ENCODE measurements at places on chromosomes 16 and 17.

DNA sequence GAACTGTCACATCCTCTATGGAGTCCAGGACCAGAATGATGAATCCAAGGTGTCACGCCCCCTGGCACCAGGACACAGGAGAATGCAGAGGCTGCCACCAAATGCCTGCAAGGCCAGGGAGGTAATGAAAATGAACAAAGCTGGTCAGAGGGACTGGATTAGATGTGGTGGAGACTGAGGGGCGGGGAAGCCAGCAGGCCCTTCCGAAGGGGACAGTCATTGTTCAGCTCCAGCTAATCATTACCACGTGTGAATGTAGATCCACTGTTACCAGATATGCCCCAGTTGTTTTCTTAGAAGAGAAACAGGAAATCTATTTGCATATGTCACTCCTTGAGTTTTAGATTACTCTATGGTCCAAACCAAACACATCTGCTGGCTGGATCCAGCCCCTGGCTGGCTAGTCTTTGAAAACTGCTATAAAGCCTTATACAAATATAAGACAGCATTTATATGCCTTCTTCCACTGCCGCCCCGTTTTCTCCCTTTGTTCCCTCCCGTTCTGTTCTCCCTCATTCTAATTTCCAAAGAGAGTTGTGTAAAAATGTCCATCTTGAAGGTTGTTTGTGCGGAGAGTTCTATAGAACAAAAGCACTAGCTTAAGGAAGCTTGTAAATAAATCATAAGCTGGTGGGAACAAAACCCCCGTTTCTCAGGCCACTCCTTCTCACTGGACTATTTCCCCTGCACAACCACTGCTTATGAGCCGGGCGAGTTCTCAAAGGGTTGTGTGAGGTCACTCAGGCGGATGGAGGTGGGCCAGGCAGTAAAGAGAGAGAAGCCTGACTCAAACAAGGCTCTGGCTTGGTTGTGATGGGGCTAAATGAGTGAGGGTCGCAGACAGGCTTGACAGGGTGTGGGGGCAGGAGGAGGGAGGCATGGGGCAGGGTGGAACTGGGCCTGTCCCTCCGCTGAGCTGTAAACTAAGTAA, 14.2 kb downstream of the CRYM start:
- peak; percentile 56 for DNase-seq

DNA sequence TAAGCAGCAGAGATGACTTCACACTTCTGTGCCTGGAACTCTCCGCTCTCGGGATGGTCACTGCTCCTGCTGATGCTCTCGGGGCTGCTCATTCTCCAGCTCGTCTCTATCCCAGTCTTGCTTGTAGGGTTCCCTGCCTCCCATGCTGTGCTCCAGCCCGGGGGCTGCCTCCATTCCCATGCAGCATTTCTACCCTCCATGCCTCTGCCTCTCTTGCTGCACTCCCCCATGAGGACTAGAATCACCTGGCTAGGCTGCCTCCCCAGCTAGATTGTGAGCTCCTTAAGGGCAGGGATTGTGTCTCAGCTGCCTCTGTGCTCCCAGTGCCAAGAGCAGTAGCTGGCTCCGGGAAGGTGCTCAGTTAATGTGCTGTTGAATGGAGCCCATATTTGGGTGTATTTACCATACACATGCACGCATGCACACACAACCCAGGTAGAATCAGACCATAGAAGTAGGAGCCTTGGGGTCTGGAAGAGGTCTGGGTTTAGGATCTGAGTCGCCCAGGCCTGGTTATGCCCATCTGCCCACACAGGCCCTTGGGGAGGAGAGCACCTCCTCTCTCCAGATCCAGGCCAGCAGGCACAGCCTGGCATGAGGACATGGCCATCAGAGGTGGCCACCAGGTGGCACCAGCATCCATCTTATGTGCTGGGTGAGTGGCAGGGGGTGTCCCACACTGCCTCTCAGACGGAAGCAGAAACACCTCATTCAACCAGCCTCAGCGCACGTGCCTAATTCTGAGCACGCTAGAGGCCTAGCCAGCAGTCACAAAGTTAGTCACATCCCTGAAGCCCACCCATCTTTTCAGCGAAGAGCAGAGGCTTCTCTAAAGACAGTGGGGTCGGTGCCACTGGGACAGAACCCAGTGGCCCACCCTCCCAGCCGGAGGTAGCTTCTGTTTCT, 9.3 kb downstream of the GIT1 start:
- DNase-seq: peak; percentile 88

GRCh38 chr17:60468371-60468770, 46.1 kb downstream of the CHCT1 start:
- DNase-seq: peak; percentile 70

DNA sequence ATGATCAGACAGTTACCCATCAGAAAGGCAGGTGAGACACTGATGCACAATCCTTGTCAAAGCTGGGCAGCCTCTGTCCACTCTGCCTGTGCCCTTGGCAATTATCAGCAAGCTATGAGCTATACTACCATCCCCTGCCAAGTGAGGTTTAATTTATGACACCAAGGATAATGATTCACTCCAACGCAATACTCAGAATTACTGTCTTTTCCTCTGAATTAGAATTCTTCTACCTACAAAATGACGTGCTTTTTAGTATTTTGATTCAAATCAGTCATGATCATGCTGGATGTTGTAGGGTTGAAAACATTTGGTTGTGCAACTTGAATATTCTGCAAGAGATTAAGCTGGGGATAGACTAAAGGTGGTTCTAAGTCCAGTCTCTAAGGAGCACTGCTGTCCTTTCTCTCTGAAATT, 116.8 kb upstream of the SOX9 start:
- DNase-seq: no peak

Measured in adipocyte (in vitro differentiated cells).